ENCODE measurements at places on chromosomes 13 and 19.
A peak's percentile ranks its signal among the peaks of the same experiment; 100 is the strongest.

- no peak for DNase-seq
These were observed 104.8 kb downstream of the POSTN start for GRCh38 chr13:37493775-37494174.

GRCh38 chr19:18128044-18128443 is 24.9 kb upstream of the PIK3R2 start:
- DNase-seq: peak; percentile 65

- no peak for DNase-seq
These were observed 46.8 kb downstream of the FAM124A start for GRCh38 chr13:51269039-51269438.

DNA sequence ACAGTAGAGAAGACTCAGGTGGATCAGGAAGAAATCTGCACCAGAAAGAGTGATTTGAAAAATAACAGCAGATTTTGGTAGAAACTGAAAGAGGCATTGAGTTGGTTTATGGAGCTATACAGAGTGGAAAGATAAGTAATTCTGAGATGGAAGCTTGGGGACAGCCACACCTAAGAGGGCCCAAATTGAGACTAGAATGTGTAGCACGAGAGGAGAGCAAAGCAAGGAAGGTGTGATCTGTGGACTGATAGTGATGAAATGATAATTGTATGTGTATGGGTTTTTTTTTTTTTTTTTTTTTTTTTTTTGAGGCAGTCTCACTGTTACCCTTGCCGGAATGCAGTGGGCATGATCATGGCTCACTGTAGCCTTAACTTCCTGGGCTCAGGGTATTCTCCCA is 16.3 kb downstream of the SAE1 start:
- DNase-seq: no peak

DNA sequence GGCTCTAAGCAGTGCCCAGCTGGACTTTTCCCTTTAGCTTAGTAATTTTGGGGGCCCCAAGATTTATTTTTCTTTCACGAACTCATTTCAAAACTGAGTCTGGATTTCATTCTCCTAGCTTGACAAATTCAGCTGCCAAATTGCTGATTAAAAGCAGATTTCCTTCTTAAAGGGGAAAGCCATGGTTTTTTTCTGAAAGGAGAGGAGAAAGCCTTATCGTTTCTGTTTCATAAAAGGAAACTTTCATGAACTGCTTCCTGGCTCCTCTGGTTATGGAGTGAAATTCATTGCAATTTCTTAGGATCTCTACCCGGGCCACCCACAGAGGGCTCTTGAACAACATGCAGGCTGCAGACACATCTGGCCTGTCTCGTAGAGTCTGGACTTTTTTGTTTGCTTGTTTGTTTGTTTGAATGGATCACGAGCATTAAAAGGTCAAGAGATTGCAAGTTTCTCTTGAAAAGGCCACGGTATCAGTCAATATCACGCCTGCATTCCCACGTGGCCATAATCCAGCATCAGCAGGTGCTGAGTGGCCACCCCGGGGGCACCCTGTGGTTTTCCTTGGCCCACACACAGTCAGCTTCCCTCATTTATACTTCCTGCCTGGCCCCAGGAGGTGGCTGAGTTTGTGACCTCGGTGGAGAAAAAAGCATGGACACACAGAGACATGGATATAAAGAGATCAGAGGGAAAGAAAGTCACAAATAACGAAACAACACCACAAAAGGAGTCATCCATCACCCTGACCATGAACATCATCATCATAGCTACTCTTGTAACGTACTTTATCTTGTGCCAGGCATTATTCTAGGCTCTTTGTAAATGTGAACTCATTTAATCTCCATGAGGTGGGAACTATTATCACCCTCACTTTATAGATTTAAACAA is 10.5 kb upstream of the KLK4 start:
- peak; percentile 95 for DNase-seq

- no peak for DNase-seq
These were observed 29.6 kb upstream of the DOCK9 start for GRCh38 chr13:99007414-99007986.

DNA sequence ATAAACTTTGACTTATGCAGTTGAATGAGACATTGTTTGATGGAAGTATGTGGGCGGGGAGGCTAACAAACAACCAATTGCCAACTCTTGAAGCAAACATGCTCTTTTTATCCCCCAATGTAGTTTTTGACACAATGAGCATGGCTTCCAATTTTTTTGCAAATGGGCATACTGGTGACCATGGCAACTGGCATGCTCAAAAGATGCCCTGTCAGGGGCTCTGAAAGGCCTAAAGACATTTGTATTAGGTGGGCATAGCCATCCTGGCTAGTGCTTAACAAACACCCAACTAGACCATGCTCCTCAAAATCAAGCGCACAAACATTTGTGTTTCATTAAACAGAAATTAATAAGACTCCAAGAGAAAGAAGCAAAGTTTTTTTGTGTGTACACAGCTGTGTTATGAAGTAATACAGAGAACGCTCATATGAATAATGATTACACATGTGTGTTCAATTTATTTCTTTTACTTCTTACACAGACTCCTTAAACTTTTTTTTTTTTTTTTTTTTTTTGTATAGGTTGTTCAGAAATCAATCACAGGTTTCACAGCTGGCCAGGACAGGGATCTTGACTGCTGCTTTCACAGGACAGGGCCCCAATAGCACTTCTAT is 95.6 kb downstream of the DLEU7 start:
- DNase-seq: no peak

GRCh38 chr13:106636492-106636891 is 68.6 kb upstream of the ARGLU1 start:
- no peak for DNase-seq

DNA sequence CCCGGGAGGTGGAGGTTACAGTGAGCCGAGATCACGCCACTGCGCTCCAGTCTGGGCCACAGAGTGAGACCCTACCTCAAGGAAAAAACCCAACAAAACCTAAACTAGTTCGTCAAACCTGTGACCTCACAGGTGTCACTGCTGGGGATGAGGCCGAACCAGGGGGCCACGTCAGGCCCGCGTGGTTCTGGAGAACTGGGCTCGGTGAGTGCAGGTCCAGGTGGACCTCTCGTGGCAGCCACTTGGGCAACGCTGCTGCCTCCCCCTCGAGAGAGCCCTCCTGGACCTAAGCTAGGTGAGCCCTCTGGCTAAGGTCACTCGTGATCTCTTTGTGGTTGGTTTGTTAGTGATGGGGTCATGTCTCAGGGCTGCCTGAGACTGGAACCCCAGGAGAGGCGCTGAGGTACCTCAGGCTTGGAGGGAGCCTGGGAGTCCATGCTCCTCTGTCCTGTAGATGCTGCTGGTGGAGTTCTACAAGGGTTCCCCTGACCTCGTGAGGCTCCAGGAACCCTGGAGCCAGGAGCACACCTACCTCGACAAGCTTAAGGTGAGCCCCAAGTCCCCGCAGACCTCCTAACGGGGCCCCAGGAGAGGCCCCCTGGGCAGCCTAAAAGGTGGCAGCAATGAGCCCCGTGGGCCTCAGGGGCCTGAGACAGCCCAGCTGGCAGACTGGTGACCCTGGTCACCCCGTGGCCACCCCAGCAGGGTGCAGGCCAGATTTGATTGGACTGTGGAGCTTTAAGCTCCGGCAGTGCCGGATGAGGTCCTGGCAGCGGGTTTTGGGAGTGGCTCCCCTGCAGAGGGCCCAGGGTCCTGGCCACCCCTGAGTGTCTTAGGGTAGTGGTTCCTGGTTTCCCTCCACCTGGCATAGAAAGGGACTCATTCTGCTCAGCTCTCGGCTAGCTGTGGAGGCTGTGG is 15.6 kb downstream of the MPND start:
- DNase-seq: no peak

DNA sequence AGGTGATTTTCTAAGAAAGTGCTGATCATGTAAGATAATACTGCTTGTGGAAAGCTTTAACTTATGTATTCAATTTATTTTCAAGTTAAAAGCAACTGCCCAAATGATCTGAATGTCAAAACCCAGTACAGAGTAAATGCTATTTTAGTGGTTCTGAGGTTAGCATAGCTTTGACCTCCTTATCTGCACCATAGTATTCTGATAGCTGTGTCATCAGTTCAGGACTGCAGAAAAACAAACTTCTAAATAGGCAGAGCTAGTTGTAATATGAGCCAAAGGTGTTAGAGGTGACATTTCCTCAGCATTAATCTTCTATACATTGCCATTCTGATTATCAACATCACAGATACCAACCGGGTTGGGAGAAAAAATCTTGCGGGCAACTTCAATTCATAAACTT is 758.7 kb downstream of the SLITRK5 start:
- DNase-seq: no peak

- DNase-seq: no peak
These were observed 4.9 kb downstream of the UBL3 start for GRCh38 chr13:29845440-29846056.

- DNase-seq: no peak
These were observed 74.5 kb upstream of the PCDH8 start for GRCh38 chr13:52922961-52923360.

GRCh38 chr19:43751466-43752220 is 3.1 kb downstream of the SMG9 start:
- no peak for DNase-seq

DNA sequence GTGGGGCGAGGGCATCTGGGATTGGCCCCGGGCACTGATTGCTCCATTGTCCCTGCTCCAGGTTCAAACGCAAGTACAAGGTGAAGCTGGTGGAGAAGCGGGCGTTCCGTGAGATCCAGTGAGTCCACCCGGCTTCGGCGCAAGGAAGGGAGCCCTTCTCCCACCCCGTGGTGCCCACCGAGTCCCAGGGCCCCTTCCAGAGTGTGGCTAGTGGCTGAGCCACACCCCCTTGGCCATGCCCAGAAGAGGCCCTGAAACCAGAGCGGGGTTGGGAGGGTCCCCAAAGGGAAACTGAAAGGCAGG is 11.2 kb downstream of the NOP53 start:
- no peak for DNase-seq

GRCh38 chr13:99303863-99304521 is 3.2 kb downstream of the GPR183 start:
- DNase-seq: peak; percentile 83

- DNase-seq: no peak
These were observed 344.6 kb downstream of the DNAJC15 start for GRCh38 chr13:43368003-43368402.

DNA sequence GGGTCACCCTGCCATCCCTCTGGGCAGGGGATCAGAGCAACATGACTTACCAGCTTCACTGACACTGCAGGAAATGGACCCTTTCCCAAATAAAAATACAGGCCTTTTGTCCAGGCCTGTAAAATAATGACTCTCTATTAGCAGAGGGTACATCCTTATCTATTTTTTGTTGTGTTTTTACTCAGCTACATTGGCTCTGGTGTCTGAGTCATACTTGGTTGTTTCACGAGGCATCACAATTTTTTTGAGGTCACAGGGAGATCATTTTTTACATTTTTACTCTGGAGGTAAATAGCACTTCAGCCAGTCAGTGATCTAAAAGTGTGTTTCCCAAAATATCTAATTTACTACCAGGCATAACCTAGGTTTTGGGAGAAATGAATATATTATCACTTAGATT is 6.9 kb upstream of the HTR2A start:
- no peak for DNase-seq

Measured in suppressor macrophage (primary cell).